Right lung (tissue), 10 donors: ENCODE measurements at places on chromosomes 12 and 14. TPM values are rescaled to one million over a fixed set of nuclear protein-coding genes. Genes with fewer than 3 reads are reported as not detected.
A peak's percentile ranks its signal among the peaks of the same experiment; 100 is the strongest.

KRT78 gene
- 0.16 TPM for polyA plus RNA-seq

SLC5A8 gene
- polyA plus RNA-seq, result not detected

REC8 gene
- 67.1 TPM for polyA plus RNA-seq

DUSP16 gene
- polyA plus RNA-seq, result 30.2 TPM

DNA sequence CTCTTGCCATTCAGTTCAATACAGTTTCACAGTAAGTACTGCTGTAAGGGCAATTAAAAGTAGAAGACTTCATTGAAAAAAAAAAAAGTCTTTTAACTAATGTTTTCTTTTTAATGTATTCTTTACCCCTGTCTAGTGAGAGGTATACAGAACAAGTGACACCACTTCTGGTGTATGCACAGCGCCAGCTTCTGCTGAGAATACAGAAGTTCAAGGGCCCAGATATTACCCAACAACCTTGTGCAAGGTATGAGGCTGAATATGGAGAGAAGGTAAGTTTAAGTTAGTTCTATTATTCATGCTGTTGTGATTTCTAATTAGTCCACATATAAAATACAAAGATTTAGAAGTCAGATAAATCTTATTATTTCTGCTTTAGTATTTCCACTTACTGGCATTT is 168.7 kb downstream of the CFAP54 start:
- DNase-seq, result no peak

- DNase-seq, result peak; percentile 73
These were observed 65.6 kb upstream of the DICER1 start for GRCh38 chr14:95222870-95223398.

GRCh38 chr12:91406920-91407341 is 224.3 kb upstream of the DCN start:
- DNase-seq, result no peak

SLC10A1 gene
- 0.18 TPM for polyA plus RNA-seq

DNA sequence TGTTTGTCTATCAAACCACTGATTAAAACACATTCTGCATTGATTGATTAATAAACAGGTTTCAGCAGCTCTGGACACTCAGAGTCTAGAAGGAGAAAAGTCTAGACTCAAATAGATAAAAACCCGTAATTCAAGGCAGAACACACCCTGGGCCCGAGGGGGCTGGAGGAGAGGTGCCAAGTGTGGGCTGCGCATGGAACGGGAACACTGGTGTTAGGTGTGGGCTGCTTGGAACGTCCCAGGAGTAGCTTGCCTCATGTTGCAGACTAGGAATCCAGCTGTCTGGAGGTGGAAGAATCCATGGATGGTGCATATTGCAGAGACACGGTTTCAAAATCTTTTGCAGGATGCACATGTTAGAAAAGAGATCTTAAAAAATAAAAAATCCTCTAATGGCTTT is 223.0 kb downstream of the APAF1 start:
- no peak for DNase-seq

BICDL1 gene
- polyA plus RNA-seq, result 1.6 TPM

DNA sequence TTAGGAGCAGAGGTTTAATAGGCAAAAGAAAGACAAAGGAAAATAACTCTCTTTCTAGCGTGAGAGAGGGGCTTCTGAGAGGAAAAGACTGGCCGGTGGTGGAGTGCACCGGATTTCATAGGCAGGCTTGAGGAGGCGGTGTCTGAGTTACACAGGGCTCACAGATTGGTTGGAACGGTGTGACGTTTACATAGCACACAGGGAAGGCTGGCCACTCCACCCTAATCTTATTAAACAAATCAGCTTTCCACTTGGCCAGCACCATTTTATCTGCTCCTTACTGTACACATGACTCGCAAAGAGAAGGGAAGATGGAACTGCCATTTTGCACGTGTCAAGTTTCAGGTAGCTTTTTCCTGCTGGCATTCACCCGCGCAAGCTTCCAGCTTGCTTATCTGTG is 587.7 kb downstream of the RPL10L start:
- no peak for DNase-seq

DNA sequence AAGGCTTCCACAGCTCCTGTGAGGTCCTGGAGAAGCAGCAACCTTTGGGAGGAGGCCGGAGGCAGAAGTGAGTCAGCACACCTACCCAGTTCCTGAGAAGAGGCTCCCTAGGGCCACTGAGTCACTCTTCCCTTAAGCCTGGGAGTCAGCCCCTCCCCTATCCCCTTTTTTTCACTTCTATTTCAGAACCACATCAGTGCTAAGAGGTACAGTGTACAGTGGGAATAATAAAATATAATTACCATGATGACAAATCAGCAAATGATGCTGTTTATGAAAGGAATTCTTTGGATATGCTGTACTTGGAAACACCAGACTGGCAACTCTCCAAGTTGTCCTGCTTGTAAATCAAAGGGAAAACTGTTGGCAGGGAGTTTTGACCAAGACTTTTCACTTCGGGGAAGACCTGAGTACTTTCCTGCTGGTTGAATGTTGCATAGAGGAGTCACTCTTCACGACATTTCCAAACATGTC is 7.8 kb upstream of the TBPL2 start:
- no peak for DNase-seq

GRCh38 chr12:47414511-47414910 is 291.3 kb downstream of the RPAP3 start:
- DNase-seq, result no peak

COA8 gene
- polyA plus RNA-seq, result 29.3 TPM

P2RX2 gene
- polyA plus RNA-seq, result 3.3 TPM

DNA sequence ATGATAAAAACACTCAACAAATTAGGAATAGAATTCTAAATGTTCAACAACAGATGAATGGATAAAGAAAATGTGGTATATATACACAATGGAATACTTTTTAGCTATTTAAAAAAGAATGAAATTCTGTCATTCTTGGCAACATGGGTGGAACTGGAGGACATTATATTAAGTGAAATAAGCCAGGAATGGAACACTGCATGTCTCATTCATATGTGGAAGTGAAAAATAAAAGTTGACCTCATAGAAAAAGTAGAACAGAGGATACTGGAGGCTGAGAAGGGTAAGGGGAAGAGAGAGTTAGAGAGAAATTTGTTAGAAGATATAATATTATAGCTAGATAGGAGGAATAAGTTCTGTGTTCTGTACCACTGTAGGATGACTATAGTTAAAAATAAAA is 35.8 kb upstream of the ZFP36L1 start:
- DNase-seq, result no peak

RNU6-8 gene
- polyA plus RNA-seq, result not detected

GRCh38 chr14:95023886-95024285 is 133.4 kb downstream of the DICER1 start:
- DNase-seq, result no peak

FOXG1 gene
- 0.03 TPM for polyA plus RNA-seq

GRCh38 chr12:47887529-47887928 is 17.3 kb downstream of the VDR start:
- DNase-seq, result no peak

- DNase-seq, result no peak
These were observed 2.4 kb downstream of the CEP170B start for GRCh38 chr14:104867371-104868059.
